ENCODE measurements at places on chromosomes 7 and 10.
A peak's percentile ranks its signal among the peaks of the same experiment; 100 is the strongest.

- no peak for DNase-seq
These were observed 278.8 kb downstream of the CAMK1D start for GRCh38 chr10:12628153-12628552.

DNA sequence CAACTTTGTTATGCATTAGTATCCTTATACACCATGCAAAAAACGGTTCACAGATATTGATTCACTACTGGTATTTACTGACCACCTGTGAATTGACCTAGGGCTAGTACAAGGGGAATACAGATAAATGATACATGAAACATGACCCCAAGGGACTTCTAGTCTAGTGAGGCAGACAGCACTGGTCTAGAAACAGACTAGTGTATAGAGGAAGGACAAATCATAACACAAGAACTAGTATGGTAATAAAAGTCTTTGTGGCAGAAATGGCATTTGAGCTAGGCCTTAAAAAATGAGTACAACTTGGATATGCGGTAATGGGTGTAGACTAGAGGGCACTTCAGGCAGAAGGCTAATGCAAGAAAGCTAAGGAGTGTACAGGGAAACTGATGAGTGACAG lies 86.6 kb downstream of the SLC25A13 start:
- no peak for DNase-seq

- DNase-seq: no peak
These were observed 37.2 kb upstream of the SLC35G1 start for GRCh38 chr10:93856349-93857145.

DNA sequence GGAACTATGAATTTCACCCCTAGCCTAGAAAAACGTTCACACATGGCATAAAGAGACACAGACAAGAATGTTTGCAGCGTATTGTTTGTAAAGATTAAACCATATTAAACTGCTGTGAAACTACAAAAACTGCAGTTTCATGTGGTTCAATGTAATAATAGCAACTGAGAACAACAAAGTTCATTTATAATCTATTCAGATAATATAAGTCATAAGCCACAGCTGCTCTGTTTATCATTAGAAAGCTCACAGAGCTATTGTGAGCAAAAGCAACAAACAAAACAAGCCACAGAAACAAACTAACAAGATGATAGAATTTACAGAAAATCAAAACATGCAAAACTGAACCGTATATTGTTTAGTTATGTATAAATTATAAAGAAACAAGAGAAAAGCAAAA lies 113.5 kb downstream of the AHR start:
- DNase-seq: no peak

DNA sequence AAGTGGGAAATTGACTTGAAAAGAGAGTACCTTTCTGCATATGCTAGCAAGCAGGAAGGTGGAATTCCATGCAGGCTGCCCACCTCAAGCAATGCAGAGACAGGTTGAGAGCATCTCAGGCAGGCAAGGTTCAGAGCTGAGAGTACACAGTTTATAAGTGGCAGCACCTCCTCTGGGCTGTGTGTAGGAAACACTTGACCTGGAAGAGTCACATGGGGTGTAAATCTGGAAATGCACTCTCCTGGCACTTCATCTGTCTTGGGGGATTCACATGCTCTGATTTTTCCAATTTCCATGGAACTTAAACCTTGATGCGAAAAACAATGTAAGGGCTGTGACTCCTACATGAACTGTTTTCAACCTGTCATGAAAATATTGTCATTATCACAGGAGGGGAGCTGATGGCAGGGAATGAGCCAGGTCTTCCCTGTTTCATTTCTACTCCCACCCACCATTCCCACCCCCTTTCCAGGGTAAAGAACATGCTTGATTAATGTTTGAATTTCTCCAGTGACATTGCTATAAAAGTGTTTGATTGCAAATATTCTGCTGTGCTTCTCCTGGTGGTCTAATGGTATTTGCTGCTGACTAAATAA lies 328.3 kb downstream of the BICC1 start:
- no peak for DNase-seq

DNA sequence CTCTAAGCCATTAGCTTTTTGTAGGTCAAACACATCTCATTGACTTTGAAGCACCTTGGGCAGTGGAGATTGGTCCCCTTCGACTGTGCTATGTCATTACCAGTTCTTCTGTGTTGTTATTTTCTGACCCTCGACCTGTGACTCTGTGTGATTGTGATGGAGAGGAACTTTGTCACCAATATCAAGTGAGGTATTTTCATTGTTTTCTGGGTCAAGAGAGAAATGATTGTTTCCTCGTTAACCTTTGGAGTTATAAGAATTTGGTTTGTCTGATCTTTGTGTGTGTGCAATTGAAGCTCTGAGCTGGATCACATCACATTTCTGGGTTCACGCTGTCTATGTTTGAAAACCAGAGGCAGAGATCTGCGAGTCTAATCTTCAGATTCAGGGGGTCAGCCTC lies 432.2 kb upstream of the KLF6 start:
- DNase-seq: no peak

DNA sequence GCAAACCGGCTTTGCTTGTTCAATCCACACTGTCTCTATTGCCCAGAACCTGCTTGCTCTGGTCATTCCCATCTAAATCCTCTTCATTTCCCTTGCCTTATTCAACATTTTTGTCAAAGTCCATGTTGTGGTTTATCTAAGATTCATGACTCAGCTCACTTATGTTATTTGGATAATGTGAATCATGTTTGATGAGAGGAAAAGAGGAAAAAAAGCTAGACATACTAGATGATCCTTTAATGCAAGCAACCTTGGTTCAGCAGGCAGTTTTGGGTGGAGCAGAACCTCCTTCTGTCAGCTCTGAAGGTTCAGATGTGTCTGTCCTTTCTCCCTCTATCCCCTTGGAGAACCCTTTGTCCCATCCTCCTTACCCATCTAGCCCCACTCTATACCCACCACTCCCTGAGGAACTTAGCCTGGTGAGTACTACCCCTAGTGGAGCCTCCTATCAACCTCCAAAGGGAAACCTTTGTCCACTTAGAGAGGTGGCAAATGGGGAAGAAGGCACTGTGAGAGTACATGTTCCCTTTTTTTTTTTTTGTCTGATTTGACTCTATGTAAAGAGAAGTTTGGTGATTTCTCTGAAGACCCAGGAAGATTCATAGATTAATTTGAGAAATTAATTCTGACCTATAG lies 2.1 kb upstream of the SAMD9L start:
- no peak for DNase-seq

DNA sequence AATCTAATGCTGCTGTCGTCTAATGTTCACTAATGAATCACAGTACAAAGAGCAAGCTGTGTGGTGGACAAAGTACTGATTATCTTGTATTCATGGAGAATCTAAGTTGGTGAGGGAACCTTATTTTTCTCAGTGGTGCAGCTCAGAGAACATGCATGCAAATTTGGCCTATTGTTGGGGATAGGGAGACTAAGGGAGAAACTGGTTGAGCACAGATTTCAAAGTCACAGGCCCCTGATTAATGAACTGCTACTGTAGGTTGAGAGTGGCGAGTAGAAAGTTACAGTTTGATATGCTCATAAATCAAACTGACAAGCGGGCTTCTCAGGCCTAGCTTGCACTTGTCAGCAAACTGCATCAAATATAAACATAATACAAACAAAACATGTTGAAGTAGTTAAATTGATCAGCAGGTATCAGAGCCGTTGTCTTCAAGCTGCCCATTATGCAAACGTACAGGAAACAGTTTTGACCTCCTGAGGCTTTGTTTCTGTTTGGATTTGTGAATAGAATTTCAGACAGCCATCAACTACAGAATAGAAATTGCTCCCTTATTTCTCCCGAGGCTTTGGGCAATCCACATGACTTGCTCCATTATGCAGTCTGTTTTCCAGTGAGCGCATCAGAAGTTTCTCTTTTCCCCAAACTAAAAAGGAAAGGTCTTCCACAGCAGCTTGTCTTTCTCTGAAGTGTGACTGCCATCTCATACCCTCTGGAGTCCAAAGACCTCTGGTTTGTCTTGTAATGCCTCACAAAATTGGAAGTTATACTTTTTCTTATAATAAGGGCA lies 215.8 kb downstream of the FOXP2 start:
- DNase-seq: no peak

- peak; percentile 80 for DNase-seq
These were observed 48.5 kb upstream of the SLC29A3 start for GRCh38 chr10:71270301-71271220.

GRCh38 chr7:30734497-30734896 lies 17.4 kb upstream of the INMT start:
- no peak for DNase-seq

- DNase-seq: no peak
These were observed 23.6 kb downstream of the MKRN1 start for GRCh38 chr7:140455743-140456142.

DNA sequence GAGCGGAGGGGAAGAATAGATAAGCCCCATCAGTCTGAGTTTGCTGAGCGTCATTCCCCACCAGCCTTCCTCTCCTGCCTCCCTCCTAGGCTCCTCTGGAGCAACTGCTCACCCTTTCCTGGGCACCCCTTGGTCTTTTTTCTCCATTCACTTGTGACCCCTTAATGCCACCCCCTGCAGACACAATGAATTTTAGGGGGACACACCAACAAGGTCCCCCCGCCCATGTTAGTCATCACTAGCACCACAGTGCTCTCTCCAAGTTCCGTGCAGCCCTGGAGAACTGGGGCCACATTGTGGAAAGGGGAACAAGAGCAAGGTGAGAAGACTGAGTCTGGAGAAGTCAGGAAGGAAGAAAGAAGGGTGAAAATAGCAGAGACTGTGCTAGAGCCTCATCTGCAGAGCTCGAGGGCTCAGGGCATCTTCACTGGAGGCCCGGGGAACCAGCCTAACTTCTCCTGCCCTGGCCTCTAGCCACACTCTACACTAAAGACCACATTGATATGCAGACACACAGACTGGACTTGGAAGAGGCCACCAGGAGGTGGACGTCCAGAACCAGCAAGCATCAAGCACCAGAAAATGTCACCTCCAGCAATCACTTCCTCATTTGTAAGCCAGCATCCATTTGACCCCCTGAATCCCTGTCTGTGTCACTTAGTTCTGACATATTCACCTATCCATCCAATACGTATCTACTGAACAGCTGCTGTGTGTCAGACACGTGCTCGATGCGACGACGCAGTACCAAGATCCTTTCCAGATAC lies 17.5 kb downstream of the RGR start:
- DNase-seq: no peak

DNA sequence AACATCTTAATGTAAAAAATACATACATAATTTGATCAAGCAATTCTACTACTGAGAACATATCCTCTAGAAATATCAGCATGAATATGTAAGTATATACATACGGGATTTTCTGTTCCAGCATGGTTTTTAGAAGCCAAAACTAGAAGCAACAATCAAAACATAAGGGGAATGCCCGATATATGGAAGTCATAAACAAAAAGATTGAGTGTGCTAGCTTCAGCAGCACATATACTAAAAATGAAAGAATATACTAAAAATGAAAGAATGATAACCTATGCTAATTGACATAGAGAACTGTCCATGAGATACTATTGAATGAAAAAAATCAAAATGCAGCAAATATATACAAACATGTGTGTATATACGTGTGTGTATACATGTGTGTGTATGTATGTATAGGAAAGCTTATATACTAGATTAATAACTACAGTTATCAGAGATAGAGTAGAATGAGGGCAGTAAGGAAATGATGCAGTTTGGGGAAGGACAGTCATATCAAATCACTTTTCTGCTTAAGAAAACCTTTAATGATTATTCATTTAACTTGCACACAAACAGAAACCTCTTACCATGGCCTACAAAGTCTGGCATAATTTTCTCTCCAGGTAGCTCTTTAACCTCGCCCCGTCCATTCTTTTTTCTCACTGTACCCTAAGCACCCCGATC lies 72.9 kb downstream of the NPY start:
- DNase-seq: no peak

DNA sequence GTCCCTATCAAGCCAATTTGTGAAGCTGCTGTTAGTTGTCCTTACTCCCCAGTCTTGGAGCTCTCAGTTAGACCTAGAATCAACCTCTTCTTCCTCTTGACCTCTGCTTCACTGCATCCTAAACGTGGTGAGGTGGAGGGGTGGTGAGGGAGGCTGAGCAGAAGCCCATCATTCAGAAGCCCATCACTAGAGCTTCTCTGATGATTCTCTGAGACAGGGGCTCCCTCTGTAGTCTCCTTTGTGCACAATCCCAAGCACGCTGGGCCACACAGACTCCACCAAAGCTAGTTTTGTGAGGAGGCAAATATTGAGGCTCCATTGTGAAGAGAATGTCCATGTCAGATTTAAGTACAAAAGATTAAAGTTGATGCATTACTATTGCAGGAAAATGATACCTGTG lies 163.8 kb upstream of the PRSS1 start:
- DNase-seq: no peak

DNA sequence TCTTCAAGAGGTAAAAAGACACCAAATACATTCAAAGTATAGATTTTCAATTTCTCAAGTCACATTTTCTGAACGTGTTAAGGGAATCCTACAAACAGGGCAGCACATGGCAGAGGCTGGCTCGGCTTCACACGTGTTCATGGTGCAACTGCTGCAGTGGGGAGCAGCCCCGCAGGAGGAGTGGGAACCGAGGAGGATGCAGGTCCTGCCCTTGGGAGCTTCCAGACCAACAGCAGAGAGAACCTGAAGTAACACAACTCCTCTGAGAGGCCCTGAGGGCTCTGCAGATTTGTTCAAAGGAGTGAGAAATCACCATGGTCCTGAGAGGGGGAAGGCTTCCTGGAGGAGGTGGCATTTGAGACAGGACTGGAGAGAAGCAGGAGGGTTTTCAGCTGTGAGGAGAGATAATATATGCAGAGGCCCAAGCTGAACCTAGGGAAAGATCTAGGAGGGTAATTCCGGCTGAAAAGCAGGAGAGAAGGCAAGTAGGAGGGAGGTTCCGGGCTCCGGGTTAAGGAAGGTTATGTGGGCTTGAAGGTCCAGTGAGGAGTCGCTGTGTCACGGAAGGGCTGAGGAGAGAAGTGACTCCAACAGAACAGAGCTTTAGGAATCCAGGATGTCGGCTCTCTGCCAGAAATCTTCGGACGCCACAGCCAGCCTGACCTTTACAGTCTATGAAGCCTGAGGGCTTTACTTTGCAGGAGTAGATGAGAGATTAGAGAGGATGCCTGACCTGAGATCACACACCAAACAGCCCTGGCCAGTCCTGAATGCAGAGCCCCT lies 77.5 kb downstream of the GPR26 start:
- no peak for DNase-seq

- DNase-seq: no peak
These were observed 17.7 kb upstream of the IGFBP3 start for GRCh38 chr7:45938626-45939302.

- DNase-seq: no peak
These were observed 121.5 kb downstream of the SRPK2 start for GRCh38 chr7:105267244-105267643.
